Fibroblast of skin of back (primary cell): ENCODE measurements at places on chromosomes 7 and 10.

DNA sequence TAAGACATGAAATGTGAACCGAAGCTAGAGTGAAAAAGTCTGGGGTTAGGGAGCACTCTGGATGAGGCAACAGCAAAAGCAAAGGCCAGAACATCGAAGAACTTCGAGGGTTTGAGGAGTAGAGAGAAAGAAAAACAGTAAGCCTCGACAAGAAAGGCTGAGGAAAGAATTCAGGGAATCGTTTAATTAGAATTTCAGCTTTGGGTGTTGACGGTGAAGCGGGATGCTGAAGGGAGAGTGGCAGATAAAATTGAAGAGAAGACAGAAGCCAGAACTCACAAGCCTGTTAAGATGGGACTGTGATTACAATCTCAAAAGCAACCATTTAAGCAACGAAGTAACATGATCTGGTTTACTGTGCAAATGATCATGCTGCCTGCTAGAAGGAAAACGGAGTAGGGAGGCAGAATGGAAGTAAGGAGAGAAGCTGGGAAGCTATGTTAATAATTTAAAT, 2.1 kb downstream of the TRDMT1 start:
- peak; percentile 51 for DNase-seq

- no peak for DNase-seq
Observed at GRCh38 chr7:154753226-154753625, 249.7 kb downstream of the PAXIP1 start.

DNA sequence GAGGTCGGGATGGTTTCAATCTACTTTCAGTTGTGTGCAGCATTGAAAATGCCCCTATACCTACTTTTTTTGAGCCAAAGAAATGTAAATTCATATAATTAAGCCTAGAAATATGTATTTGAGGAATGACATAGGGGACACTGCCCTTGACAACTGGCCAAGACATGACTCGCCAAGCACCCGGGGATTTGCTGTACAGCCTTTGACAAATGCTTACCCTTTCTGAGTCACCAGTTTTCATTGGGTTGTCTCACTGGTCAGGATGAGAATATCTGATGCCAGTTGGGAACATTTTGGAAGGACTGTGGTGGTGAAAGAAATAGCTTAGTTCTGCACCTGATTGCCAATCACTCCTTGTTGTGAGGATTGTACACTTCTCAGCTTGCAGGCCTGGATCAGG, 166.8 kb upstream of the HABP2 start:
- DNase-seq = peak; percentile 88

DNA sequence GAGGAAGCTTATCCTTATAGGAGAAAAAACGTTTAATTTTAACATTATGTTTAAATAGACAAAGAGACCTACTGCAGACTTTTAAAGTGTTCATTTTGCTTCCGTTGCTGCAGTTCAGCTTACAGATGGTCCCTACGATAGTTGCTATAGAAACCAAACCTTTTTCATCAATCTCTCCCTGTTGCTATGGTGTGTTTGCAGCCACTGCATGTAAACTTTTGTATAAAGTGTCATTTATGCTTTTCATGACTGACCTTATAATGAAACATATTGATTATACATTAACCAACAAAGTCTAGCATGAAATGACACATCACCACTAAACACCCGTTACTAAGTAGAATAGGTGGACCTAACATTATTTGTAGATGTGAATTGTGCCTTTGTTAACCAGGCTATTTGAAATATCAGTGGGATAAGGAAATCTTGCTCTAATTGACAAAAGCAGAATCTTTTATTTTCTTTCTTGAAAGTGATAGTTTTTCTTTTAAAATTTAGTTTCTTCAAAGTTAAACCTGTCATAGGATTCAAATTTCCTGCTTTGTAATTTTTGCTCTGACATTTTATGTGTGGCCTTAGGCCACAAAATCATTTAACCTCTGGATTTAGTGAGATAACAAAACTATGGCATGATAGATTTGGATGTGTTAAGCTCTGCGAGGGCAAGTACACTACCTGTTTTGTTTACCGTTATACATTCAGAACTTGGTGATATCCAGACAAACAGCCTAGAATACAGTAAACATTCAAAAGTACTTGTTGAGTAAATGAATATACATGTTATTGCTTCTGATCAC, 64.0 kb downstream of the CACNB2 start:
- DNase-seq = no peak

GRCh38 chr7:712381-713138, 13.9 kb upstream of the DNAAF5 start:
- no peak for DNase-seq
